Renal cortical epithelial cell (primary cell): ENCODE measurements at places on chromosomes 16 and 17.

DNA sequence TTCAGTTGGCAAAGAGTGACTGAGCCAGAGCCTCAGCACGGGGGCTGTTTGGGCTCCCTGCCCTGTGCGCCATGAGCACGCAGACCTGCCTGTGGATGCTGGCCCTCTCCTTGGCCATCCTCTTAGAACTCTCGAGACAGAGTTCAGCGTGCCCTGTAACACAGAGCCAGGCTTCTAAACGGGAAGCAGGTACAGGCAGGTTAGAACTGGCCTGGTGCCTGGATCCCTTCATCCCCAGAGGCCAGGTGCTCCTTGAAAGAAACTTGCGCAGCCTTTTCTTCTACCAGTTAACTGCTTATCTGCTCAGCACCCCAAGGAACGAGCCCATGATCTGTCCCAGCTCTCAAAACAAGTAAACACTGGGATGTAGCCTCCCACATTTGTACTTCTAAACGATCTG is 6.9 kb downstream of the CCNF start:
- DNase-seq = no peak

- no peak for DNase-seq
These were observed 2.4 kb downstream of the KCNJ12 start for GRCh38 chr17:21378553-21378952.

GRCh38 chr16:9363520-9363919 is 272.1 kb downstream of the HAPSTR1 start:
- DNase-seq = no peak

- DNase-seq = no peak
These were observed 2.7 kb downstream of the HSD3B7 start for GRCh38 chr16:30987581-30988190.

- no peak for DNase-seq
These were observed 9.8 kb upstream of the TMEM132E start for GRCh38 chr17:34569591-34569990.

DNA sequence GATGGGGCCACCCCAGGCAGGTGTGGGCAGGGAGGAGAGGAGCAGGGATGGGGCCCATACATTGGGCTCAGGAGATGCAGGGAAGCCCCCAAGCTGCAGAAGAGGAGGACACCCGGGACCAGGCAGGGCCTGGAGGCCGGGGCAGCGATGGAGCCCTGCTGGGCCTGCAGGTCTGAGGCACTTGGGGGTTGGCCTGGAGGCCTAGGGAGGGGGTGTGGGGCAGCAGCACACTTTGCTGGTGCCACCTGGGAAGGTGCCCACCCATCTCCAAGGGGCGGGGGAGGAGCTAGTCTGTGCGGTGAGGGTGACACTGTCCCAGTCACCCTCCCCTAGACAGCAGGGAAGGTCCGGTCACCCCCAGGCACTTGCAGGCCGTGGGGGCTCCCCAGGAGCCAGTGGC is 6.4 kb upstream of the CCDC57 start:
- DNase-seq = no peak

GRCh38 chr17:38449364-38449763 is 21.1 kb downstream of the ARHGAP23 start:
- peak; percentile 71 for DNase-seq

DNA sequence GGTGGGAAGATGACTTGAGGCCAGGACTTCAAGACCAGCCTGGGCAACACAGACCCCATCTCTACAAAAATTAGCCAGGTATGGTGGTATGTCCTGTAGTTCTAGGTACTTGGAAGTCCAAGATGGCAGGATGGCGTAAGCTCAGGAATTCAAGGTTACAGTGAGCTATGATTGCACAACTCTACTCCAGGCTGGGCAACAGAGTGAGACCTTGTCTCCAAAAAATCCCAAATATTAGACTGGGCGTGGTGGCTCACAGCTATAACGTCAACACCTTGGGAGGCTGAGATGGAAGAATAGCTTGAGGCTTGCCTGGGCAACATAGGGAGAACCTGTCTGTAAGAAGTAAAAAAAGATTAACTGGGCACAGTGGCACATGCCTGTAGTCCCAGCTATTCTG is 30.8 kb downstream of the SUZ12 start:
- DNase-seq = no peak

DNA sequence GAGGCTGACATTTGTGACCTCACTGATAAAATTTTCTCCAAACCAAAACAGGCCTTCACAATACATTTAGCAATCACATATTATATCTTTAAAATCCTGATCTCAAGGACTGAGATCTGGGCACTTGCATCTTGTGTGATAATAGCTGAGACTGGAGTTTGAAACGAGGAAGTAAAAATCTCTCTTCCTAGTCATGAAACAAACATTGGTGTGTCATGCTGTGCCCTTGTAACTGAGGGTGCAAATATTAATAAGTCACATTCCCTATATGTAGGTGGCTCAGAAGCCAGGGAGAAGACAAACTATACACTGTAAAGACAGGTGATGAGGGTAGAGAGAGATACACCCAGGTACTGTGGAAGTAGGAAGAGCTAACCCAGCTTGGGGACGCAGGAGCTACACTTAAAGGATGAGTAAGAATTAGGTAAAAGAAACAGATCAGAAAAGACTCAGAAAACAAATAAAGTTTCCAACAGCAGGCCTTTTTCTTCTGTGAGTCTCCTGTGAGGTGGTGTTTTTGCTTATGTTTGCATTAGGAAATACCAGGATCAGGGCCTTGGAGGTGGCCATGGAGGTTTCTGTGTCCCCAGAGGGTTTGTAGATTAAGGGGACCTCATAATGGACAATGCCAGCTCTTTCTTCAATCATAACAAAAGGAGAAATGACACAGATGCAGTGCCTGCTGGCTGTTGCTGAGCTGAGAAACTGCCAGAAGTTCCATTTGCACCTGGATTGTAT is 335.7 kb downstream of the GRIN2A start:
- DNase-seq = no peak

GRCh38 chr16:84553873-84554399 is 49.5 kb upstream of the MEAK7 start:
- DNase-seq = no peak

- peak; percentile 73 for DNase-seq
These were observed 211.3 kb downstream of the FOXL1 start for GRCh38 chr16:86789621-86790051.

DNA sequence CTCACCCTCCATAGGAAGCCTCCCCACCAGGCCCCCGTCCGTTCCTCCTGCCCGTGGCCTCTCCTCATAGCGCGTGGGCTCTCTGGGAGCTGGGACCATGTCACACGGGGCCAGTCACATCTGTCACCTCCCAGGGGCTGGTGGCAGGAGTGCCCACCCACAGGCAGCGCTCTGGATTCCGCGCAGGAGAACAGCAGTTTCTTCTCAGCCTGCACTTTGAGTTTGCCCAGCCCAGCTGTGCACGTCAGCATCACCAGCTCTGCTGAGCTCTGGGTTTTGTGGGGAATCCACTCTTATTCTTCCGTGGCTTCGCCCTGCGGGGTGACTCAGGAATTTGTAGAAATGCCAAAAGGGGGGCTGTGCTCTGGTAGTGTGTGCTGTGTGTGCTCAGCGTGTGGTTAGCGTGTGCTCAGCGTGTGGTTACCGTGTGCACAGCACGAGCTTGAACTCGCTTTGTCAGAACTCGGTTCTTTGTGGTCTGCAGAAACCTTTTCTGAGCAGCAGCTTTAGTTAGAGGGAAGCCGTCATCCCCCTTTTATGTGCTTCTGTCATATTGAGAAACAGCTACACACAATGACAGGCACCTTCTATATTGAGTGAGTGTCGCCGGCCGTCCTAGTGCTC is 3.2 kb downstream of the ACSF3 start:
- DNase-seq = no peak

GRCh38 chr16:51114382-51114781 is 36.7 kb downstream of the SALL1 start:
- DNase-seq = no peak

DNA sequence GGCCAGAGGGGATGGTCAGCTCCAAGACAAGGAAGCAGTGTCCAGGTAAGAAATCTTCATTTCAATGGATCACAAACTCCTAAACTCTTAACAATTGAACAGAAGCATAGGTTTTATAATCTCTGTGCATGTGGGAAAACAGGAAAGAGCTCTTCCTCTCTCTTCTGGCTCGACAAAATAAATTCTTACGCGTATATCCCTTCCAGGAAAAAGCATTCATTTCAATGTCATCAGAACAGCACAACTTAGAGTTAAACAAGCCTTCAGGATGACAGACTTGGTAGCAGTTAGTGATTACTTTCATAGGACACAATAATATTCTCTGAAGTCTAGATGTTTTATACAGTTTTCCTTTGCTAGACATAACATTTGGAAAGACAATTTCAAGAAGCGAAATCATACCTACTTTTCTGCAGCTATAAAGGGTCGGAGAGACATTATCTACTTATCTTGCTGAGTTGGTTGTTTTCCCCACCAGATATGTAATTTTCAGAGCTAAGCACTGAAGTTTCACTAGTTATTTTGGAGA is 19.3 kb upstream of the SLC35G3 start:
- DNase-seq = no peak

DNA sequence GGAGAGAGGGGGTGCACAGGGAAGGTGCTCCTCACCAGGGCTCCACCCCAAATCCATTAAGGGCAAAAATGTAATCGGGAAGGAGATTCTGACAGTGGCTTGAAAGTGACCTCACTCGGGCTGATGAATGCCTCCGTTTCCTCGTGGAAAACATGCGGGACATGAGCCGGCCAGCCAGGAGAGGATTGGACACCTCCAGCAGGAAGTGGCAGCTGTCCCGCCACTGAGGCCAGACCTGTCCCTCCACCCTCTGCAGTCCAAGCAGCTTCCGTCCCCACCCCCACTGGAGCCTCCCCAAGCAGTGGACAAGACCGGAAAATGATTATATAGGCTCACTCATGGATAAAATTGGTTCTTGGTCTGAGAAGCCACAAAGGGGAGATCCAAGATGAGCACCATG is 82.1 kb upstream of the CCL1 start:
- no peak for DNase-seq

DNA sequence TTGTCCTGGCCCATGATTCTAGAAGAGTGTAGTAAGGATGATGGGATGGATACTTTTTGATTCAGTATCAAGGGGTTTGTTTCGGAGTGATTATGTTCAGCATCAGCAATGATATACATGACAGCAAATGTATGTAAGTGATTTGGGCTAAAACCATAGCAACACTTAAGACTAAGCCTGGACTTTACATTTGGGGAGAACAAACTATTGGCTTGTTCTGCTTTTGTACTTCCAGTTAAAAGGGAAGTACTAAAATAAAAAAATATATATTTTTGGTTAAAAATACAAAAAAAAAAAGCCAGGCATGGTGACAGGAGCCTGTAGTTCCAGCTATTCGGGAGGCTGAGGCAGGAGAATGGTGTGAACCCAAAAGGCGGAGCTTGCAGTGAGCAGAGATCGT is 20.5 kb upstream of the DHX8 start:
- no peak for DNase-seq

GRCh38 chr16:15594711-15595320 is 48.1 kb downstream of the MARF1 start:
- DNase-seq = no peak

- DNase-seq = no peak
These were observed 72.6 kb downstream of the MGAT5B start for GRCh38 chr17:76940738-76941350.

- DNase-seq = peak; percentile 32
These were observed 870 bp upstream of the ZC3H7A start for GRCh38 chr16:11797957-11798299.
